ENCODE measurements at places on chromosomes 7 and 10. TPM values are rescaled to one million over a fixed set of nuclear protein-coding genes. Genes with fewer than 3 reads are reported as not detected.

ACHE gene
- 1.4 TPM for total RNA-seq

LIPN gene
- not detected for total RNA-seq

DNA sequence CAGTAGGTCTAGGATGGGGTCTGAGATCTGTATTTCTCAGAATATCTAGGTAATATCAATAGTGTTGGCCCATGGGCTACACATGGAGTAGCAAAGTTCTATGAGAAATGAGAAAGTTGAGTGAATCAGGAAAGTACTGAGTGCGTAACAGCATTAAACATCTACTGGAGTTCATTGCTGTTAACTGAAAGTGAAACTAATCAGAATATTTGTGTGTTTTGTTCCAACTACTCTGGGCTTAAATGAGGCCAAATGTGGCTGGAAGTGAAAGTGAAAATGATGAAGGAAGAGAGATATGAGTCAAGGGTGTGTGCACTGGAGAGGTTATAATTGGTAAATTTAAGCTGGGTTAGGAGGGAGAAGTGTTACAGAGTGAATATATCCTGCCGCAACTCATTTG, 46.5 kb downstream of the TMEM106B start:
- no peak overlapping the region for H3K27ac ChIP-seq
- DNase-seq = no peak
- H3K4me1 ChIP-seq = no peaks in the 10 kb centered on the region
- peaks cover 2% of the 10 kb centered on the region for H3K27me3 ChIP-seq

GRCh38 chr7:14988941-14989340, 86.4 kb upstream of the DGKB start:
- H3K27me3 ChIP-seq = no peaks in the 10 kb centered on the region
- H3K4me3 ChIP-seq = no peak overlapping the region
- H3K36me3 ChIP-seq = no peaks in the 10 kb centered on the region
- H3K4me1 ChIP-seq = no peaks in the 10 kb centered on the region
- no peak for DNase-seq

DNA sequence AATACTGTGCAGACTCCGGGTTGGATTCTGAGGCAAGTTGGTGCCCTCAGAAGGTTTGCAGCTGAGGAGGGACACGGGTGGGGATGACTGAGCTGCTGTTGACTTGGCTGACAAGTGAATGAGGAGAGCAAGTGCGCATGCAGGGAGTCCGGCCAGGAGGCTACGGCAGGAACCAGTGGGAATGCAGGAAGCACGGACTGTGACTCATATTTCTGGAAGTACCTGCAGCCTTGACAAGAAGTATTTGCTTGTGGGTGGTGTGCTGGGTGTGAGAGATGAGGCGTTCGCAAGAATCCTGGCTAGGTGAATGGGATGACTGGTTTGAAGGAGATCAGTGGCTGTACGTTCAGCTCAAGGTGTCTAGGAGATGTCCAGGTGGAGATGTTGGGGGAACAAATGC, 30.8 kb upstream of the FXYD4 start:
- no peaks in the 10 kb centered on the region for H3K36me3 ChIP-seq
- no peak for DNase-seq
- H3K27me3 ChIP-seq = peaks cover 25% of the 10 kb centered on the region
- no peak overlapping the region for H3K27ac ChIP-seq
- H3K4me1 ChIP-seq = peaks cover 15% of the 10 kb centered on the region

- DNase-seq = no peak
- peaks cover 8% of the 10 kb centered on the region for H3K4me1 ChIP-seq
- H3K4me3 ChIP-seq = no peak overlapping the region
- no peaks in the 10 kb centered on the region for H3K27me3 ChIP-seq
- no peaks in the 10 kb centered on the region for H3K36me3 ChIP-seq
Observed at GRCh38 chr10:74255888-74256357, 104.9 kb downstream of the ADK start.

DNA sequence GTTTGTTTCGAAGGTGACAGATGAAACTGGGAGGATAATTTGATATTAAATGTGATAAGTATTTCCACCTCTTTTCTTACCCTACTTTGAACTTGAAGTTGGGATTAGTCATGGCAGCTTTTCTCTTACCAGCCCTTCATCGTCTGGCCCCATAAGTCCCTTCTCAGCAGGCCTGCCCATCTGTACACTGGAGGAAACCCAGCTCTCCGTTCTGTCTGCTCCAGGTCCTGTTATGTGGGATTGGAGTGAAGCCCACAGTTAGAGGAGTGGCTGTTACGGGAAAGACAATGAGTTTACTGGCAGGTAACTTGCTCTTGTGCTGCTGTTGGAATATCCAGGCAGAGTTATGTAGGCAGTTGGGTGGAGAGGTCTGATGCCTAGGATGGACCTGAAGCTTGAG, 127.3 kb downstream of the CAMK1D start:
- peaks cover 7% of the 10 kb centered on the region for H3K36me3 ChIP-seq
- no peaks in the 10 kb centered on the region for H3K27me3 ChIP-seq
- no peak overlapping the region for H3K4me3 ChIP-seq
- no peak overlapping the region for H3K27ac ChIP-seq

GRCh38 chr10:127882801-127883459, 9.8 kb downstream of the CLRN3 start:
- H3K27ac ChIP-seq = no peak overlapping the region
- H3K27me3 ChIP-seq = peaks cover 2% of the 10 kb centered on the region
- no peaks in the 10 kb centered on the region for H3K36me3 ChIP-seq
- DNase-seq = no peak

GRCh38 chr10:114822444-114823076, 980 bp downstream of the FHIP2A start:
- H3K27me3 ChIP-seq = no peaks in the 10 kb centered on the region
- H3K4me1 ChIP-seq = peaks cover 65% of the 10 kb centered on the region
- H3K36me3 ChIP-seq = peaks cover 4% of the 10 kb centered on the region
- H3K4me3 ChIP-seq = peak overlapping the region; percentile 96

Measured in chondrocyte (in vitro differentiated cells).